ENCODE measurements at places on chromosomes 3 and 15. TPM values are rescaled to one million over a fixed set of nuclear protein-coding genes. Genes with fewer than 3 reads are reported as not detected.

The IGSF10 gene
- polyA plus RNA-seq, result 9.8 TPM

The PCSK6 gene
- 2.5 TPM for polyA plus RNA-seq

The TMEM207 gene
- not detected for polyA plus RNA-seq

The PLA2G4B gene
- polyA plus RNA-seq, result 8.1 TPM

The ACAD9 gene
- polyA plus RNA-seq, result 26.4 TPM

The SLC28A2 gene
- not detected for polyA plus RNA-seq

The PLIN1 gene
- 24.4 TPM for polyA plus RNA-seq

The PP2D1 gene
- not detected for polyA plus RNA-seq
